NCI-H1930 (cell line): ENCODE measurements at places on chromosomes 6 and 20.
A peak's percentile ranks its signal among the peaks of the same experiment; 100 is the strongest.

GRCh38 chr20:57715268-57715904 is 5.6 kb upstream of the PMEPA1 start:
- DNase-seq, result no peak

DNA sequence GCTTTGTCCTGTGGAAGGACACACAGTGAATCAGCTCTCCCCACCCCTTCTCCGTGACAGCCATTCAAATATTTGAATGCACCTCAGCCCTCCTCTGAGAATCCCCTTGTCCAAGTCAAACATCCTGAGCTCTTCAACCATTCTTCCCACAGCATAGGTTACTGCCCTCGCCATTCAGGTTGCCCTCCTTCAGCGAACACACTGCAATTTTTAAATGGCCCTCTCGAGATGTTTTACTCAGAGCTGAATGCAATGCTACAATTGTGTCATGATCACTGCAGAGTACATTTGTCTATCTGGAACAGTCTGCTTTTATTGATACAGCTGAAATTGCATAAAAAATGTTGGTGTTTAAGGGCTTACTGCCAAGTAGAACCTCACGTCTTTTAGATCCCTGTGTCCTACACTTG is 48.9 kb downstream of the SLC2A12 start:
- DNase-seq, result peak; percentile 89

GRCh38 chr6:109713097-109713496 is 22.0 kb downstream of the FIG4 start:
- DNase-seq, result no peak

- no peak for DNase-seq
Observed at GRCh38 chr6:136510782-136511181, 39.4 kb downstream of the MAP7 start.

GRCh38 chr20:64233725-64234124 is 21.8 kb upstream of the PCMTD2 start:
- DNase-seq, result no peak

DNA sequence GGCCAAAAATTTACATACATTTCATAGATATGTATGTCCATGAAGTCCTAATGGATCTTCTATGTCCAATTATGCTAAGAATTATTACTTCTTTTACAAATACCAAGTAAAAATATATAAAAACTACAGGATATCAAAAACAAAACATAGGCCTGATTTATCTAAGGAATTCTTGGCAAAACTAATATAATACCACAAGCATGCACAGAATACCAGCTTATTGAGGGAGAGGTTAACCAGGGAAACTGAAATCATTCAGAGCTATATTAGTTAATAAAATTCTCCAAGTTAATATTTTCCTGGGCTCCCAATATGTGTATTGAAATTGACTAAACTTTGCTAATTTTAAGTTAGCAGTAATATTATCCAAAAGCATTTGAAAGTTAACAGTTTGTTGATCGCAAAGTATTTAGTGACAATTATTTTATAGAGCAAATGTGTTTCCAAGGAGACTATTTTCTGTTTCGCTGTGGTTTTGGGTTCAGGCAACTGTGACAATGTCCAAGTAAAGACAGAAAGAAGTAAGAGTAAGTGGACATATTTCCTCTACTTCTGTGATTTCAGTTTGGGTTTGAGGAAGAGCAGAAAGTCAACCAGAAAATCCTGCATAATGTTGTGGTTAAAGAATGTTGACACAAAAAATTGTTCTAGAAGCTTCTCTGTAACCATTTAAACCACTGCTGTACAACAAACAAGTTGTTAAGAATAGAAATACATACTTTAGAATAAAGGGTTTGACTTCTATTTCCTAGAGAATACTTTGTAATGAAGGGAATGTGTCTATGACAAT is 167.4 kb downstream of the COL21A1 start:
- DNase-seq, result no peak

DNA sequence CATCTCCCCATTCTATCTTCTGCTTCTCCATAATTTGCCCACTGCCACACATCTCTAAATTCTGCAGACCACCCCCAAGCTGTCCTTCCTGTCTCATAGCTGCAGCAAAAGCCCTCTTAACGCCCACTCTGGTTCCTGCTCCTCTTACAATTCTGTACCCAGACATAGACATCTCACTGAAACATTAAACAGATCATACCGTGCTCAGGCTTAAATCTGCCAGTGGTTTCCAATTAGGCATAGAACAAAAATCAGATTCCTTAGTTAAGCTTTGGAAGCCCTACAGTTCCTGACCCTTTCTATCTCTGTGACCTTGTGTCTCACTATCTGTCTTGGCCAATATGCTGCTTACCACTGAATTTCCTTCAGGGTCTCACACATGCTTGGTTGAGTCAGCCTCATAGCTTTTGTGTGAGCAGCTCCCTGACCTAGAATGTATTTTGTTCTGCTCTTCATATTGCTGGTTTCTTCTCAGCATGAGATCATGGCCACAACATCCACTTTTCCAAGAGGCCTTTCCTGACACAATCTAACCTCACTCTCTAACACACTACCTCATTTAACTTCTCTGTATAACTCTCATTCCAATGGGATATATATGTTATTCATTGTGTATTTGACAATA is 749.7 kb downstream of the MAFB start:
- no peak for DNase-seq

DNA sequence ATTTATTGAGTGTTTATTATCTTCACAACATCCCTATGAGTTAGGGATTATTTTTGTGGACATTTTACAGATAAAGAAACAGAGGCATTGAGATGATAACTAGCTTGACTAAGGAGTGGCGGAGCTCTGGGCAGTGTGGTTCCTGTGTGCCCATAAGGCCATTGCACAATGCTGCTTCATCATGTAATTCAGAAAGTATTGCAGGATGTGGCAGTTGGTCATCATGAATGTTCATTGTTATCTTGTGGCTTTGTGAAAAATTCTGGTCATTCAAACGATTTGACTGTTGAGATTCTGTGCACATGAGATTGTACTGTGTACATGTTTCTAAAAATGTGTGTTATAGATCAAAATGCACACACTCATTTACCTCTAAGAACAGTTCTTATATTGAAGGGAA is 150.8 kb downstream of the ESR1 start:
- DNase-seq, result no peak

DNA sequence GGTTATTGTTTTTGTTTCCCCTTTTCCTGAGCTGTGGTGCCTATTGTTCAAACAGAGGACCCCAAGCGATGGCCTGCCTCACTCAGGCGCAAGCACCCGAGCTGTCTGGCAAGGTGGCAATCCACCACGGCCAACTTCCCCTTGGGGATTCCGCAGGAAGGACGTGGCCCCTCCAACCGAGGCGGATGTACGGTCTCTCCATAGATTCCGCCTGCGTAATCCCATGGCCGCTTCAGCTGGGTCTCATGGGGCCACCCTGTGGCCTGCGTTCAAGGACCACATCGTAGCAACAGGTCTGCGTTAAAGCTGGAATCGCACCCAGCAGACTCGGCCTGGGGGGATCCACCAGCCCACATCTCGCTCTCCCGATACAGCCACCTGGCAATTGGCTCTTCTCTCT is 79.9 kb downstream of the CEBPB start:
- no peak for DNase-seq

DNA sequence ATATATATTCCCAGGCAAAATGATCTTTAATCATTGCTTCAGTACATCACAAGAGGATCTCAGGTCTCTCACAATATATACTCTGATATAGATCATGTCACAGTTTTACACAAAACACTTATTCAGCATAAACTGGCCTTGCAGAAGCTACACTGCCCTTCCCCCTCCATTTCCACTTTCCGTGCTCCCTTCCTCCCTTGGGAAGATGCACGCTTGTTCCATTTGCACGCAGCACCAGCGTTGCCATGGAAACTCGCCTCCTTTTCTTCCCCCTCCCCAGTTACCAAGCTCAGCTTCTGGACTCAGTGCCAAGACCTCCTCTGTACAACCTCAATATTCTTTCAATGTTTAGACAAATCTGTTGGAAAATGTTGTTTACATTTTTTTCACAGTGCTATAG is 154.6 kb downstream of the RFPL4B start:
- peak; percentile 86 for DNase-seq

GRCh38 chr6:12403947-12404647 is 113.9 kb downstream of the EDN1 start:
- DNase-seq, result no peak

GRCh38 chr6:26375270-26375669 is 7.6 kb upstream of the BTN2A2 start:
- no peak for DNase-seq

DNA sequence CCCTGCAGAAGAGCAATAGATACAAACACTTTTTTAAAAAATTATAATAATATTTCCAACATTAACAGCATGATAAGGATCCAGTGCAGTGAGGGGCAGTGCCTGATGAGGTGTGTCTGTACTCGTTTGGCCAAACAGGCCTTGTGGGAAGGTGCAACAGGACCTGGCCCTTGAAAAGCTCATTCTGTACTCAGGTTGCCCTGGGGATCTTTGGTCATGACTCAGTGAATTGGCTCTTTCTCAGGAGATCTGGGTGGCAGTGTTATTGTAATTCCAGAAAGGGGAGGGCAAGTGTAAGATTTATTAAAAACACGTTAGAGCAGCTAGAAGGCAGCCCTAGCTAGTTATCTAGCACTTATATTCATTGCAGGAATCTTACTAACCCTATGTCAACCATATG is 2.9 kb upstream of the SPINT3 start:
- no peak for DNase-seq

DNA sequence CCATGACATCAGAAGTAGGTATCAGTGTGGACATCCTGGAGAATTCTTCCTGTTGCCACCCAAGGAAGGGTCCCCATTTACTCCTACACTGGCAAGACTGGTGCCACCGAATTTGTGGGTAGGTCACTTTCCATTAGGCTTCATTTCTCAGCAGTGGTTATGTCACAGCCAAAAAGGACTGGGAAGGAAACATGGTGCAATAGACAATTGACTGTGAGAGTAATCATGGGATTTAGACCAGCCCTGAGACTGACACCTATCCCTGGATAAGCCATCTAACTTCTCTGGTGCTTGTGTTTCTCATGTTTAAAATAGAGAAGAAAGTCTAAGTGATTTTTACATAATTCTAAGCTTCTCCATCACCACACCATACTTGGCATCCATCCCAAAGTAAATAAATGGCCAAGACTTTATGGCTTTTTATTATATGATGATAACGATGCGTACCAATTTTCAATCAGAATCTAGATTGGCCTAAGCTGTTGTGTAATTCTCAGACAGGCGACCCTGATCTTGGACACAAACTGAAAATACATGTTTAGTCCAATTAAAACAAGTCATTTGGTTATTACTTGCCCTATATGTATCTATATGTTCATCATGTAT is 10.2 kb downstream of the SMPDL3A start:
- DNase-seq, result no peak

- no peak for DNase-seq
Observed at GRCh38 chr6:41706876-41707564, 28.4 kb downstream of the TFEB start.

- no peak for DNase-seq
Observed at GRCh38 chr20:49104365-49104648, 58.2 kb downstream of the CSE1L start.

DNA sequence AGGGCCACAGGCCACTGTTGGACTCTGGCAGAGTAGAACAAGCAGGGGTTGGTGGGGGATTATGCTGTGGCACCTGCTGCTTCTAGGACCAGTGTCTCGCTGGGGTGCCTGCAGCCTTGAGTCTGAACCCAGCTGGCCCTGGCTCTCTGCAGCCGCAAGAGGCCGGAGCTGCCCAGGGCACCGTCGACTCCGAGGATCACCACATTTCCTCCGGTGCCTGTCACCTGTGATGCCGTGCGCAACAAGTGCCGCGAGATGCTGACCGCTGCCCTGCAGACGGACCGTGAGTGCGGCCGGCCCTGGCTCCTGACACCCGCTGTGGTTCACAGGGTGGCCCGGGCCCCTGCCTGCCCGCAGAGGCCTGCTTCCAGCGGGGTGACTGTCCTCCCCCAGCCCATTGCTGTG is 6.2 kb downstream of the TCEA2 start:
- DNase-seq, result no peak

DNA sequence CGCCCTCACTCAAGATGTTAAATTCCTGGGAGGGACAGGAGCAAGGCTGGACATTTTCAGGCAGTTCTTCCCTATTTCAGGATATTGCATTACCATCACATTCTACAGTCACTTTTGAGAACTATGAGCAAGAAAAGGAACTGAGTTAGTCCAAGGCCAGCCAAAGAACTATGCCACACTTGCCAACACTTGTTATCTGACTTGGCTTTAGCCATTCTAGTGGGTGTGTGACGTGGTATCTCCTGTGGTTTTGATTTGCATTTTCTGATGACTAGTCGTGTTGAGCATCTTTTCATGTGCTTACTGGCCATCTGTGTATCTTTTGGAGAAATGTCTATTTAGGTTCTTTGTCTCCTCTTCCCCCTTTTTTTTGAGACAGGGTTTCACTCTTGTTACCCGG is 12.0 kb downstream of the XRN2 start:
- DNase-seq, result no peak

GRCh38 chr20:42961771-42962170 is 227.9 kb downstream of the PTPRT start:
- DNase-seq, result no peak

DNA sequence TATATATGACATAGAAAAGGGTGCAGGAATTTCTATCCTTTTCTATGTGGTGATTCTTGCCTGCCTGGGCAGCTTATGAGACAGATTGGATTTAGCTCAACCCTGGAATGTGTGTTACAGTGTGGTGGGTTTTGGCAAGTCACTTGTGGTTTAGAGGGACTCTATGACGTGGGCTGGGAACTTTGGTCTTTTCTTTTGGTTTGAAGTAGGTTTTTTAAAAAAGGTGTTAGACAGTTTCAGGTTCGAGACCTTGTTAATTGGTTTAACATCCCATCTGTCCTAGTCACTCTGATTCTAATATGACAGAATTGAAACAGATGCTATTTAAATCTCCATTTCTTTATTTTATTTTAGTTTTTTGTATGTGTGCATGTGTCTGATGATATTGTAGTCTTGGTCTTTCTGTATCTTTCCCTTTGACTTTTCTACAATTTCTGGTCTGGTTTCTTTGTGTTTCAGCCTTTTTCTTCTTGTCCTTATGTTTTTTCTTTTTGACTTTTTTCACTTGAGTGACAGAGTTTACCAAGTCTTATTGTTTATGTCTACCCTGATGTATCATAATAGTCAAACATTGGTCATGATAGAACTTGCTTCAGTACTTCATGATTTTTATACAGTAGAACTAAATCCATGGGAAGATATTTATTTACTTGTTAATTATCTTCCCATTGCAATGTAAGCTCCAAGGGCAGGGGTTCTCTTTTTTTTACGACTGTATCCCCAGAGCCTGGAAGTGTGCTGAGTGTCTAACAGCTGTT is 174.3 kb downstream of the CDKAL1 start:
- DNase-seq, result no peak

GRCh38 chr20:37226889-37227288 is 34.7 kb downstream of the GHRH start:
- no peak for DNase-seq

- no peak for DNase-seq
Observed at GRCh38 chr6:168149015-168149414, 70.0 kb upstream of the FRMD1 start.
